CD8-positive, alpha-beta T cell (primary cell): ENCODE measurements at places on chromosomes 6 and 20.

- DNase-seq: no peak
Measured at GRCh38 chr20:50789968-50790650, 4.8 kb upstream of the BCAS4 start.

- DNase-seq: peak; percentile 5
Measured at GRCh38 chr6:4682431-4683097, 93.6 kb upstream of the CDYL start.

- DNase-seq: no peak
Measured at GRCh38 chr6:156699017-156699421, 78.2 kb upstream of the ARID1B start.

DNA sequence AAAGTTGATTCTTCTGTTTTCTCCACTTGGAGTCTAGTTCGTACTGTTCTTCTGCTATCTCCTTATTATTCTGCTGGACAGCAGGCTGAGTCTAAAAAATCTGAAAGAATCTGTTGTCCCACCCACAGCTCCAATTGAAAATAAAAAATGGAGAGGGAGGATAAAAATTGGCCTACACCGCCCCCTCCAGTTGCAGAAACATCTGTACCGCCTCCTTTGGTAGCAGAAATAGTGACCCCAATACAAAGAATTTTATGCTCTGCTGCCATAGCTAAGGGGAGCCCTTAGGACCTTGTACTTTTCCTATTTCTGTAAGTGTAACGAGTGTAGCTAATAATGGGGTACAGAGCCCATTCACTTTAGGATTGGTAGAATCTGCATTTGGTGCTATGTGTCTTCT, 4.9 kb upstream of the FKBP1A start:
- DNase-seq: no peak

DNA sequence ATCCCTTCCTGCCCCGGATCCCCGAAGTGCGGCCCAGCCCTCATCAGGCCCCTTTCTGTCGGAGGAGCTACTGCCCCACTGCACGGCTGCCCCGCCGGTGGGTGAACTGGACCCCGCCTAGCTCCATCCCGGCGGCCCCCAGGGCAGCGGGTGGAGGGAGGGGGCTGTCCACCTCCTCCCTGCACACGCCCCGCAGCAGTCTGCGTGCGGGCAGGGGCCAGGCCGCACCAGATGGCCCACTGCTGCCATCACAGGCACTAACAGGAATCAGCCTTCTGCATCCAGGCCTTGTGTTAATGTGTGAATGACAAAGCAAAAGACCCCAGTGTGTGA, 54.9 kb upstream of the UNC93A start:
- DNase-seq: no peak

- DNase-seq: no peak
Measured at GRCh38 chr6:141110481-141110880, 1022.2 kb upstream of the GJE1 start.

GRCh38 chr6:5592886-5593519, 331.7 kb downstream of the FARS2 start:
- DNase-seq: no peak

DNA sequence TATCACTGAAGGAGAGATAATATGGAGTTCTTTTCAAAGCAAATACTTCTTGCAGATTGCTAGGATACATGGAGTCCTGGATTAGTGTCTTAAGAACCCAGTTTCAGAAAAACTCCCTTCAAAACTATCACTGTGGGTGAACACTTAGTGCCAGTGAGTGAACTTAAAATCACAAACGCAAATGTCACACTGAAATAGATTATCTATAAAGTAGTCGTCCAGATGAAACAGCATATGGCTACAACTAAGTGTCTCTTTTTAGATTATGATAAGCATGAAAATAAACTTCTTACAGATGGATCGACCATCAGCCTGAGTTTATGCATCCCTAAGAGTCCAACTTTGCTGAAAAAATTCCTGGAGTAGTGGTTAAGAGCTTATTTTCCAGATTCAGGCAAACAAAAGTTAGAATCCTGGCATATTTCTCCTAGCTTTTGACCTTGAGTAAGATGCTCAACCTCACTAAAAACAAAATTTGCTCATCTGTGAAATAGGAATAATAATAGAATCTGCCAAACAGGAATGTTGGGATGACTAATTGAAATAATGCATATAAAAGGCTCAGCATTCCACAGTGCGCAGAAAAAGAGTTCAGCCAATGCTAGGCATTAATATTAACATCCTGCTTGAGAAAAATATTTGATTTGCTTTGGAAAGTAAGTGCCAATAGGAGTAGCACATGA, 70.4 kb downstream of the DOK5 start:
- no peak for DNase-seq

GRCh38 chr6:152166497-152166896, 359.0 kb downstream of the ESR1 start:
- DNase-seq: no peak

DNA sequence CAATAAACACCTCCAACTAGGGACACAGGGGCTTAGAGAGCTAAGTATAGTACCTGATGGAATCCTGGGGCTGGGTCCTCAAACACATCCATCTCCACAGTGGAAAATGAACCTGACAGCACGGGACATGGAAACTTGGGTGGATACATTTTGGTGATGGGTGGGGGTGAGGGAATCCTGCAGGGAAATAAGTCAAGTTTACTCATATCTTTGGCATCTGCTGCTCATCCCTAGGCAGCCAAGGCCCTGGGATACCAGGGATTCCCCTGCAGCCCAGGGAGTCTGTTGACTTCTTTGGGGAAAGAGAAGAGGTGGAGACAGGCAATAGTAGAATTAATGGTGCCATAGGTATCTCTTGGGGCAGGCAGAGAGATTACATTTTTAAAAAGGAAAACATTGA, 6.6 kb downstream of the APOBEC2 start:
- no peak for DNase-seq
